ENCODE measurements at places on chromosomes 6 and 20.

DNA sequence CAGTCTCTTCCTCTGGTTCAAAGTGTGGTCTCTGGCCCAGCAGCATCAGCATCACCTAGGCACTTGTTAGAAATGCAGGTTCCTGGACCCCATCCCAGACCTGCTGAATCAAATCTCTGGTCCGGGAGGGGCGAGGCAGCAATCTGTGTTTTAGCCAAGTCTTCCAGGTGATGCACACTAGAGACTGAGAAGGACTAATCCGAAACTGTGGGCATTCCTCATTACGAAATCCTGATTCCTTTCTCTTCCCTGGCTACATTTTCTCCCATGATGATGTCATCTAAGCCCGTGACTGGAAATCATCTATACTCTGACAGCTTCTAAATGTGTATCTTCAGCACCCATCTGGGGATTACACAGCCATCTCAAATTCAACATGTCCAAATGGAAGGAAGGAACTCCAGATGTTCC lies 39.7 kb upstream of the PRND start:
- no peak for DNase-seq

- no peak for DNase-seq
These were observed 142.4 kb downstream of the ZFP64 start for GRCh38 chr20:52049001-52049731.

DNA sequence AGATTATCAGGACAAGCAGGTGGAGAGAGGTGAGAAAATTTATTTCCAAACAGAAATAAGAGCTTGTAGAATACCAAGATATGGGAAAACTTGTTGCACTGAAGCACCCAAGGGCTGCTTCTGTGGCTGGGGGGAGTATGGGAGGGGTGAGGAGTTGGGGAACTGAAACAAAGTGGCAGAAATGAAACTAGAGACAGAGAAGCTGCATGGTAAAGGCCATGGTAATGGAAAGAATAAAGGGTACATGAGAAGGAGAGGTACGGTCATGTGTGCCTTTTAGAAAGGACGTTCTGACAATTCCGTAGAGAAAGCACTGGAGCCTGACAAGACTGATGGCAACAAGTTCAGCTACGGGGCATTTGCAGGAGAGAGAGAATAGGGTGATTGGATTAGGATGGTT lies 51.6 kb upstream of the RIN2 start:
- no peak for DNase-seq

GRCh38 chr20:51160821-51161220 lies 137.9 kb upstream of the KCNG1 start:
- no peak for DNase-seq

DNA sequence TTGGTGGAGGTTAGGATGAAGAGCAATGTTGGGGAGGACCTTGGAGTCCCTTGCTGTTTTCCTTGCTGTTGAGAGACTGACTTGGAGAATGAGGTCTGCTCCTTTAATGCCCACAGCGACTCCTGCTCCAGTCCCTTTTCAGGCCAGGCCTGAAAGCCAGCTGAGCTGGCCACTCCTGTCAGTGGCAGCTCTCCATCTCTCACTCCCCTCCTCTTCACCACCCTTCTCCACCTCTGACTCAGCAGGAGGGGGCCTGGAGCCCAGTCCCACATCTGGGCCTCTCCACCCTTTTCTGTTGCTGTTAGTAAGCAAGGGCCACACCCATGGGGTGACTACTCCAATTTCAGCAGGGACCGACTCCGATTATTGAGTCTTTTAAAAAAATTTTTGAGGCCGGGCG lies 2.2 kb downstream of the SNX21 start:
- DNase-seq, result no peak

DNA sequence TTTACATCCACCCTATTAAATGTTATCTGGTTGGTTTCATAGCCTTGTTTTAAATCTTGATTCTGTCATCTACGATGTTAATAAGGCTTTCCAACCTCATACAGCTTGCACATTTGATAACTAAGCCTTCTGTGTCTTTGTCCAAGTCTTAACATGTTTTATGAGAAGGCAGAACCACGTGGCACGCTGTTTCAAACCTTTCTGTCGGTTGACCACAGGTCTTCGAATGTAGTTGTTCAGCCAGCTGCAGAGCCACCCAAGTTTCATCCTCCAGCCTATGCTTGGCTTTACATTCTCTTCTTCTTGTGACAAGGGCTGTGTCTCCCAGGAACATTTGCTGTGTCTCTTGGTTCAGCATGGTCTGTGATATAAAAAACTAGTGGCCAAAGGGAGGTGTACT lies 15.7 kb upstream of the SGK2 start:
- DNase-seq, result no peak

DNA sequence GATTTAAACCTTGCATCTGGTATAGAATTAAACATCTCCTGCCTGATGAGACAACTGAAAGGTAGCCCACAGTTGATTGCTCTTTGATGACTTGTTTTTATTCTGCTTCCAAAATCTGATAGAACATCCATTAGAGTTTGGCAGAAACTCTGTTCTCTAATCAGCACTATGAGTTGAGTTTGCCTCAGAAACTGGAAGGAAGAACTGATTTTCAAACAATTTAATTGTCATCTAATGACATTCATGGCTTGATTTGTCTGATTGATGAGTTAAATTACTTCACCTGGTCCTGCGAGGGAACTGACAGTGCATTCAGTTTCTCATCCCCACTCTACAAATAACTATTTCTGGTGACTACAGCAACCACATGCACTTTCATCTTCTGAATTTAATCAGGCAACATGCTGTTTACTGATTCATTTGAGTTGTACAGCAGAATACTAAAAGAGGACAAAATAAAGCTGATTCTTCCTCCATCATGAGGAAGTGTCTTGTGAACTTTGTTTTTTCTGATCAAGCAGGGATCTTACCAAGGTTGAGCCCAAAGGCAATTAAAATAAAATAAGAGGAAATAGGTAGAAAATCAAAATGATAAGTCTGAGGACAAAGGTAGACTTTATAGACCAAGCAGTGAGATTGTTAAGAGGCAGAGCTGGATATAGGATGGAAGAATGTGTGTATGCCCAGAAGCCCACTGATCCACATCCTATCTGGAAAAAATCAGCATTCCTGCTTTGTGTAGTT lies 15.7 kb upstream of the MRAP2 start:
- no peak for DNase-seq

- no peak for DNase-seq
These were observed 90.8 kb upstream of the OGFRL1 start for GRCh38 chr6:71197780-71198179.

DNA sequence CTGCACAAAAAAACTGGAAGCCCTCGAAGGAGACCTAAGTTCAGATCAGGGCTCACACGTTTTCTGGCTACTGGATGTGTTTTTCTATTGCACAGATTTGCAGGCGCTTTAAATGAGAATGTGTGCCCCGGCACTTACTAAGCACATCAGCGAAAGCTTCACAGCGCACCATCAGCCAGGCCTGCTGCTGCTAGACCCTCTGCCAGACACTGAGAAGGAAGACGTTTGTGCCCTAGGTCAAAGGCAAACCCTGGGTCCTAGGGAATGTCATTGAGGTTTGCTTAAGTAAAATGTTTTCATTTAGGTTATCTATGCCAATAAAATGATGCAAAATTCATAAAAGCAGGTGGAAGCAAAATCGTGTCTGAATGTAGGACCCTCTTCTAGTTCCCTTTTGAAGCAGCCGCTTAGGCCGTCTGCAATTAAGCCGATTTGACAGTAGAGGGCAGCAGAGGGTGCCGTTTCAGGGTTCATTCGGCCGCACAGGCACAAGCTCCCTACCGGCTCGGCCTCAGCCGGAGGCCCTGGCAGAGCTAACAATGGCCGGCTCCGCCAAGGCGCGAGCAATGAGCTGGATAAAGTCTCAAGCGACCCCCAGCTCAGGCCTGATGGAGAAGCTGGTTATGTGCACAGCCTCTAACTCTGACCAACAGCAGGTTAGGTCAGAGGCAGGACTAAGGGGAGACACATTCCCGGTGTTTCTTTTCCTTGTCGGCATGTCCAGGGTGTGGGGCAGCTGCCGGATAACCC lies 107.2 kb upstream of the FOXA2 start:
- DNase-seq, result no peak

GRCh38 chr6:143965503-143966171 lies 42.4 kb downstream of the PLAGL1 start:
- DNase-seq, result no peak

DNA sequence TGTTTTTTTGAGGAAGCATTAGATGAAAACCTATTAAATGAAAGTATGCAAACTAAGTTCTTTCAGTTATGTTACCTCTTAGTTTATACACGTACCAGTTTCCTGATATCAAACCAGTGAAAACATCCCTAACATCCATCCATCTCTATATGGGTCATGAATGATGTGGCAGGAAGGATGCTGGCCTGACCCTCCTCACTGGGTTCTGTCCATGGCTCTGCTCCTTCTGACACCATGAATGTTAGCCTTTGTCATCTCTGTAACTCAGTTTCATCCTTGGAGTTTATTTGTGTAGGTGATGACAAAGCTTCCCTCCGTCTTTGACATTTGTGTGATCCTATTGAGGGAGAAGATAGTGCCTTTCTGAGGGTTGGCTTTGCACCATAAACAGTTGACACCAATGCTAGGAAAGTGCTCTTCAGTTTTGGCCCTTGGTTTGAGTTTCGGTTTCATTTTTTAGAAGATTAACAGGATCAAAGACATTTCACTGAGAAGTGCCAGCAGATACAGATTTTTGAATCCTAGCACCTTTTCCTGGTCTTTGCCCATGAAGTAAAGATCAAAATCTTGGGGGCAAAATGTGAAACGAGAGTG lies 72.0 kb upstream of the SCGN start:
- DNase-seq, result no peak

- no peak for DNase-seq
These were observed 140.4 kb upstream of the TENT5A start for GRCh38 chr6:81892891-81893290.

- no peak for DNase-seq
These were observed 3.1 kb upstream of the TENT5A start for GRCh38 chr6:81755551-81755950.

GRCh38 chr6:149231778-149232177 lies 85.7 kb upstream of the TAB2 start:
- DNase-seq, result no peak

Data from activated gamma-delta T cell (primary cell).